Stimulated activated naive CD4-positive, alpha-beta T cell treated with Interleukin-2 at 50 U/mL for 16 hours (primary cell): ENCODE measurements at places on chromosomes 11 and 22.

DNA sequence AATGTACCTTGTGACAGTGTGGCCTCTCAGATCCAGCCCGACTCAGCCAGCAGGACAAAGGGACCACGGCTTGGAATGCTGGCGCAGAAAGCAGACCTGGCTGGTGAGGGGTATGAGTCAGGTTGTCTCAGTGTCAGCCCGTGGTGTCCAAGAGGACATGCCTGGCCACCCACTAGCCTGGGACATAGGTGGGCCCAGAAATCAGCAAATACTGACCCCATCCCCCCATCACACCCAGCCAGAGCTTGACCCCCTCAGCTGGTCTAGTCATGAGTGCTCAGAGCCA is 4.5 kb downstream of the BANF1 start:
- no peak for DNase-seq

DNA sequence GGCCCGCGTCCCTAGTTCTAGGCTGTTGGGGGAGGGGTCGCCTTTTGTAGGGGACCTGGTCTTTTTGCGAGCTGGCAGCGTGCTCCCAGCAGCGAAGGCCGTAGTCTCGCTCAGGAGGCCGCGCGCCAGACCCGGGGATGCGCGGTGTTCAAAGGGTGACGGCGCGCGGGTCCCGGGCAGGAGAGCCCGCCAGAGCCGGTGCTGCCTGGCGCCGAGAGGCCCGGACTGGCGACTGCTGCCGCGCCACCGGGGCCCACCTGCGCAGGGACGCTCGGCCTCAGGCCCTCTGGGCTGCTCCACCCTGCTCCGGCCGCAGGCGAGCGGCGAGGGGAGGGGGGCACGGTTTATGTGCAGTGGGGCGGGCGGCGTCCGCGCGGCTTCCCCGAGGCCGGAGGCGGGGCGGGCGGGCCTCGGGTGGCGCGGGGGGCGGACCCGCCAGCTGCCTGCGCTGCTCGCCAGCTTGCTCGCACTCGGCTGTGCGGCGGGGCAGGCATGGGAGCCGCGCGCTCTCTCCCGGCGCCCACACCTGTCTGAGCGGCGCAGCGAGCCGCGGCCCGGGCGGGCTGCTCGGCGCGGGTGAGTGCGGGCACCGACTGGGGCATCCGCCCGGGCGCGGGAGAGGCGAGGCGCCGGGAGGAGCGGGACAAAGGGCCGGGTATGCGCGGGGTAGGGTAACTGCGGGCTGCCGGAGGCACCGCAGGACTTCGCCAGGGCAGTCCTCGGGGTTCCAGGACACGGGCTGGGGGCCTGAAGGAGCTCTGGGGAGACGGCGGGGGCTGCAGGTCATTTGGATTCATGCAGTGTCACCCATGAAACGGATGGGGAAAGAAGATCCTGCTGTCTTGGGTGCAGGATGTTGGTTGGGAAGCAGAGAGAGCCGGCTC is at the start of gene PRSS23:
PRSS23 (plus strand) TSS at position 467 of the 884 bp plus-strand sequence. CDS start 7,102 bp downstream, outside the sequence.
- DNase-seq = no peak

- no peak for DNase-seq
Measured at GRCh38 chr22:40422558-40423309, 52.3 kb downstream of the SGSM3 start.

DNA sequence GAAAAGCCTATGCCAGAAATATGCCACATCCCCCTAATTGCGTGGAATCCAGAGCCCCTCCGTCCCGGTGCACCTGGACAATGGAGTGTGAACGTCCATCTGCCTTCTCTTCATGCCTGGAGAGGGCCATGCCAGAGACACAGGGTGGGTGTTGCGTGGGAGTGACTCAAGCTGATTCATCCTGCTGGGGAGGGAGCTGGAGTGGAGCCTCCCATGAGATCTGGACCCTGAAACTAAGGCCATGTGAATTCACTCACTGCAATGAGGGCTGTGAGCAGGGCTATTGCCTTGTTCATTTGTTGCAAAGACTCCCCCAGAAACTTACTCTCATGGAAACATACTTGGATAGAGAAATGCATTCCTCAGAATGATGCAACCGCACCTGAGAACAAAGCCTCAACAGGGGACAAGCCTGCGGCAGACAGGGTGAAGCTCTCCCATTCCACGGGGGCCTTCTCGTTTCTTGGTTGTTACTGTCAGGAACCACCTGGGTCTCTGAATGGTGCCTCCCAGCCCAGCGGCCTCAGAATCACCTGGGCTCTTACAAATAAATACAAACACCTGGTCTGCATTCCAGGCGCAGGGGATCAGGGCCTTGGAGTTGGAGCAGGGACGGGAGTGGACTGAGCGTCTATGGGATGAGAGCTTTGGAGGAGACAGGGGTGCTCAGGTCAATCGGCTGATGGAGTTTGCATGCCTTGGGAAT is 1031.2 kb downstream of the BRD1 start:
- no peak for DNase-seq

- DNase-seq = no peak
Measured at GRCh38 chr11:126519764-126520734, 164.6 kb downstream of the ST3GAL4 start.

GRCh38 chr11:78080084-78080817 is 589 bp upstream of the NDUFC2 start:
- no peak for DNase-seq

DNA sequence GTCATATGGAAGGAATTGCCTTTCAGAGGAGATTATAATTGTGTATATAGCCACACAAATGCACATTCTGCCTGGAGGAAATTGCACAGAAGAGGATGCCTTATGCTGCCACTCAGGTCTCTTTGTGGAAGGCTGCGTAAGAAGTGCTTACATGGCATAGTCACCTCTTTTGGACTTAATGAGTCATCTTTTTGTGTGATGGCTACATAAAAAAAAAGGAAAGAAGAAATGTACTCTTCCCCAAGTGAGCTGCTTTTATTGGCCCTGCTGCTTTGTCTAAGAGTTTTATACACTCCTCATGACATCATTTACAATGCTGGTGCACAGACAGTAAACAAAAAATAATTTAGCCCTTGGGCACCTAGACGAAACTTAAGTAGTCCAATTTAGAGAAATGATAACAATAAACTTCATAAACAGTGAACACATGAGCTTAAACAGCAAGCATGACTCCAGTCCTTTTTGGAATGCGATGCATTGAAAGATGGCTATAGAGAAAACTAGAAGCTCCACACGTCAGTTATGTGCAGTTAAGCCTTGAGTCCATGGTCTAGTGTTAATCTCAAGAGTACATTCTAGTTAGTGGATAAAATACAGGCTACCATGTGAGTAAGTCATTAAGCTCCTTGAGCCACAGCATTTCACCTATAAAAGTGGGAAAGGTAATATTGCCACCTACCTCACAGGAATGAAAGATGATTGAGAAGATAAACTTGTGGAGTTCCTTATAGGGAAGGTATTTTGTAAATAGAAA is 12.0 kb downstream of the CSTPP1 start:
- no peak for DNase-seq

DNA sequence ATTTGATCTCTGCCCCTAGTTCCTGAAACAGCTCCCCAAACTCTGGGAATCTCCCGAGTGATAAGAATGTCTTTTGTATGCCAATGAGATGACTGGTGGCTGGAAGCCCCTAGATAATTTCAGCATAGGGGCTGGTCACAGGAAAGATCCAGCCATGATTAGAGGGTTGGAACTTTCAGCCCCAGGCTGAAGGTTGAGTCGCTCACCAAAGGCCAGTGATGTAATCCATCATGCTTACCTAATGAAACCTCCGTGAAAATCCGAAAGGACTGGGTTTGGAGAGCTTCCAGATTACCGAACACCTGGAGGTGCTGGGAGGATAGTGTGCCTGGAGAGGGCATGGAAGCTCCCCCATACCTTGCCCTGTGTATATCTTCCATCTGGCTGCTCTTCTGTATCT is 26.0 kb downstream of the LRRC32 start:
- no peak for DNase-seq

DNA sequence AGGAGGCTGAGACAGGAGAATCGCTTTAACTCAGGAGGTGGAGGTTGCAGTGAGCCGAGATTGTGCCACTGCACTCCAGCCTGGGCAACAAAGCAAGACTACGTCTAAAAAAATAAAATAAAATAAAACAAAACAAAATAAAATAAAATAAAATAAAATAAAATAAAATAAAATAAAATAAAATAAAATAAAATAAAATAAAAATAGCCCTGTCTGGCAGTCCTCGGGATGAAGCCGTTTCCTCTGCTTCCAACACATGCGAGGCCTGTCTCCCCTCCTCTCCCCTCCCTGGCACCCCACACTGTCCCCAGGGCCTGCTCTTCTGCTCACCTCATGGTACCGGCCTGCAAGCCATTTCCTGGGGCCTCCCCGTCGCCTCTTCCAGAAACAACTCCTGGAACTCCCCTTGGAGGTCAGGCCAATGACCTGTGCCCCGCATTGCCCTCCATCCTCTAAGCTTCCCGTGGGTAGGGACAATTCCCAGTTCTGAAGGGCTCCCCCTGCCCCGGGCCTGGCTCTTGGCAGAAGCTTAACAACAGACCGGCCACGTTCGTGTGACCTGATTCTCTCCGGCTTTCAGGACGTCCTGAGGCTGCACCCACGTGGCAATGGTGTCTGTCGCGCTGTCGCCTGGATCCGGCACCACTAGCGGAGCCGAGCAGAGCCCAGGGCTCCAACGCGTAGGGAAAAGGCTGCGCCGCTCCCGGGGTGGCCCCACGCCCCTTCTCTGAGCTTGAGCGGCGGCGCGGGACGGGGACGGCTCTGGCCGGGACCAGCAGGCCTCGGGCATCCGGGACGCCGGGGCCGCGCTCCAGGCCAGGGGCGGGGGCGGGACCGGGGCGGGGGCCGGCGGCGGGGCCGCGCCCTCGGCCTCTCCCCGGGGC is 456 bp upstream of the PARVB start:
- peak; percentile 19 for DNase-seq

DNA sequence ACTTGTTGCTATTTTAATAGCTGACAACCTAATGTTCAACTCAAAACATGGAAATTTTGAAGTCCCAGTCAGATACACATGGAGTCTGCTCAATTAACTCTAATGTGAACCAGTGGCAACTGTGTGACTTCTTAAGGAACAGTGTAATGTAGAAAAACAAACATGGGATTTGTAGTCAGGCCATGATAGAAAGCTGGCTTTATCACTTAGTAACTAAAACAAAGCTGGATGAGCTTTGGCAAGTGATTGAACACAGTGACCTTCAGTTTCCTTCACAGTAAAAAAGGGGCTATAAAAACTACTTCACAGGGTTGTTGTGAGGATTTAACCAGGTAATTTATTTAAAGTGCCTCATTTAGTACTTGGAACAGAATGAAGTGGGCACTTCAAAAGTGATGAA is 62.6 kb downstream of the PRCP start:
- no peak for DNase-seq

- DNase-seq = no peak
Measured at GRCh38 chr11:79046366-79046765, 394.5 kb downstream of the TENM4 start.

GRCh38 chr11:75858613-75859012 is 43.6 kb downstream of the UVRAG start:
- no peak for DNase-seq

DNA sequence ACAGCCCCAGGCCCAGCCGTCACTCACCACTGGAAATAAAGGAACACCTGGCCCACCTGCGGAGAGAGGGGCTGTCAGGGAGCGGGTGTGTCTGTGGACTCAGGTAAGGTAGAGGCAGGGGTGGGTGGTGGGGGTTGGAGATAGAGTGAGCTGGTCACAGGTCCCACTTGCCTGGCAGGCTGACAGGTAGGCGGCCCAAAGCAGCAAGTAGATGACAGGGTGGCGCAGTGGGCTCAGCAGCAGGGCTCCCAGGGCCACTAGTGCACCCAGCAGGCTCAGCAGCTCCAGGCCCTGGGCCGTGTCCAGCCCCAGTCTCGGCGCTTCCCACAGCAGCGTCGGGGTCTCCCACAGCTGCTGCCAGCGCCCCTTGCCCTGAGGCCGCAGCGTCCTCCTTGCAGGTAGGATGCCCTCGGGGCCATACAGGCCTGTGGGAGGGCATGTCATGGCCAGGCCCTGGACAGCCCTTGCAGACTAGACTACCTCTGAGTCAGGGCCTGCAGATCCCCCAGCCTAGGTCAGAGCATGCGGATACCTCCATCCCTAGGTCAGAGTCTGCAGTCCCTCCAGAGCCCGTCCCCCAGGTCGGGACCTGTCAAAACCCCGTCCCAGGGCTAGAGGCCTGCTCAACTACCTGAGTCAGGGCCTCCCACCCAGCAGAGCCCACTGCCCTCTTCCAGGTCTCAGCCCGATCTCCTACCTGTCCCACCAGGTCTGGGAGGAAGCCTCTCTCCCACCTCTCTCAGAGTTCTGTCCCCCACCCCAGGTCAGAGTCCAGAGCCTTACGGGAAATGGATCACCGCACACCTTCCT is 686 bp downstream of the LMF2 start:
- no peak for DNase-seq

DNA sequence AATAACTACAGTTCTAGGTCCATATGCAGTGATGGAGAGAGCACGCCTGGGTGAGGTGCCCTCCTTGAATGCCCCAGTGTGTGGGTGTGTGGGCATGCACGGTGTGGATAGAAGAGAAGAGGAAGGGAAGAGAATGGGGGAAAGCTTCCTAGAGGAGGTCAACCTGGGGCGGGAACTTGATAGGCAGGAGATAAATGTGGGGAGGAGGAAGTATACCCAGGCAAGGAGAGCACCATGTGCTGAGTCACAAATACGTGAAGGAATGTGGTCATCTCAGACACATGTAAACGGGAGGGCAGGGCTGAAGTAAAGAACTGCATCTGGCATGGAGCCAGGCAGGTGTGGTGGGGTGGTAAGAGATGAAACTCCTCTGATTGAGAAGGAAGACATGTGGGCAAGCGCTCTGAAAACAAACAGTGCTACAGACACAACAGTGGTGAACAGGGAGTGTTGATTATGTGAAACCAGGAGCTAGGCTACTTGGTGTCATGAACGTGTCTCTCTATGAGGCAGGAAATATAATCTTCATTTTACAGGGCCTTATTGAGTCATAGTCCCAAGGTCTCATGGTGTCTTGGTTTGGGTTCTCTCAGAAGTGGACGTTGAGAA is 61.5 kb upstream of the EED start:
- DNase-seq = peak; percentile 62

DNA sequence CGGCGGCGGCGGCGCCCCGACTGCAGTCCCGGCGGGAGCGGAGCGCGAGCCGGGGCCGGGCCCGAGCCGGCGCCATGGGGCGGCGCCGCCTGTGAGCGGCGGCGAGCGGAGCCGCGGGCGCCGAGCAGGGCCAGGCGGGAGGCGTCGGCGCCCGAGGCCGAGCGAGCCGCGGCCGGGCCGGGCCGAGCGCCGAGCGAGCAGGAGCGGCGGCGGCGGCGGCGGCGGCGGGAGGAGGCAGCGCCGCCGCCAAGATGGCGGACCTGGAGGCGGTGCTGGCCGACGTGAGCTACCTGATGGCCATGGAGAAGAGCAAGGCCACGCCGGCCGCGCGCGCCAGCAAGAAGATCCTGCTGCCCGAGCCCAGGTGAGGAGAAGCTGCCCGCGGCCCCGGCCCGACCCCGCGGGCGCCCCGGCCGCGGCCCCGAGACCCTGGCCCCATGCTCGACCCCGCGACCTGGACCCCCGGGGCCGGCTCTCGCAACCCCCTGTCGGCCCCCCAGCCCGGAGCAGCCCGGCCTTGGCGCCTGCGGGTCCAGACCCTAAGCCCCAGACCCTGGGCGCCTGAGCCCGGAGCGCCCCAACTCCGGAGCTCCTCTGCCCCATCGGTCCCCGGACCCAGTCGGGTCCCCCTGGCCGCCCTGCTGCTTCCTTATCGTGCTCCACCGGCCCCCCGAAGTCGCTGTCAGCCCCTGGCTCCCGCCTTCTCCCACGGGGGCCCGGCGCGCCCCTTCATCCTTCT is at the start of gene GRK2:
GRK2 (plus strand) TSS at position 25 of the 739 bp plus-strand sequence; CDS start at position 252, 227 bp downstream.
- DNase-seq = peak; percentile 35
